Esophagus squamous epithelium (tissue), 5 donors: ENCODE measurements at places on chromosomes 6 and 20. TPM values are rescaled to one million over a fixed set of nuclear protein-coding genes. Genes with fewer than 3 reads are reported as not detected.

- DNase-seq, result no peak
Observed at GRCh38 chr6:32622545-32623401, 14.4 kb upstream of the HLA-DQA1 start.

- DNase-seq, result no peak
Observed at GRCh38 chr20:9789131-9789530, 49.7 kb downstream of the PAK5 start.

- no peak for DNase-seq
Observed at GRCh38 chr20:40029589-40029988, 659.4 kb downstream of the MAFB start.

DNA sequence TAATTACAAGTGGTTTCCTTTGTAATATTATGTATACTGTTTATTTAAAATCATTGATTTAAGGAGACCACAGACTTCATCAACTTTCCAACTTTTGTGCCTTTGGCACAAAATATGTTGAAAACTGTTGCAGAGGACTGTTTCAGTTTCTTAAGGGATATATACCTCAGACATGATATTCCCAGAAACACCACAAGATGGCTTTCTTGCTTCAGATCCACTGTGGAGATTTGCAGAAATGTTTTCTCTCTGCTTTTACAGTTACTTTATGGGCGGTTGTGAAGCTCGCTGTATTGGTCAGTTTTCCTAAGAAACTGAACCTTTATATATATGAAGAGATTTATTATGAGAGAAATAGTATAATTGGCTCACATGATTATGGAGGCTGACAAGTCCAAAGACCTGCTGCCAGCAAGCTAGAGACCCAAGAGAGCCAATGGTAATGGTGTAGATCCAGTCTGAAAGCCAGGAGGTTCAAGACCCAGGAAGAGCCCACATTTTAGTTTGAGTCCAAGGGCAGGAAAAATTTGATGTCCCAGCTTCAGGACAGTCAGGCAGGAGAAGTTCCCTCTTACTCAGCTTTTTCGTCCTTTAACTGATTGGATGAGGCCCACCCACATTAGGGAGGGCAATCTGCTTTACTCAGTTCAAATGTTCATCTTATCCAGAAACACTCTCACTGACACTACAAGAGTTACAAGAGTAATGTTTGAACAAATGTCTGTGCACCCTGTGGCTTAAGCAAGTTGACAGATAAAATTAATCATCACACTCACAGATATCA lies 12.8 kb downstream of the ME1 start:
- DNase-seq, result no peak

- no peak for DNase-seq
Observed at GRCh38 chr6:44339763-44340625, 2.5 kb upstream of the SPATS1 start.

- no peak for DNase-seq
Observed at GRCh38 chr6:129578315-129578714, 131.7 kb downstream of the ARHGAP18 start.

- DNase-seq, result no peak
Observed at GRCh38 chr20:50252701-50253100, 62.1 kb downstream of the CEBPB start.

Gene ECT2L
- not detected for total RNA-seq

Gene TMEM244
- total RNA-seq, result not detected

Gene CCDC28A
- total RNA-seq, result 18.9 TPM

Gene CCHCR1
- 21.1 TPM for total RNA-seq

Gene ARHGAP18
- total RNA-seq, result 8.4 TPM

Gene ANGPT4
- not detected for total RNA-seq

Gene HDGFL1
- total RNA-seq, result not detected

Gene ZHX3
- 13.6 TPM for total RNA-seq

Gene SLC32A1
- total RNA-seq, result not detected

Gene RRAGD
- 39.7 TPM for total RNA-seq

Gene TBX18
- 0.15 TPM for total RNA-seq

Gene PTCHD4
- not detected for total RNA-seq
